ENCODE measurements at places on chromosomes 7 and 10.

DNA sequence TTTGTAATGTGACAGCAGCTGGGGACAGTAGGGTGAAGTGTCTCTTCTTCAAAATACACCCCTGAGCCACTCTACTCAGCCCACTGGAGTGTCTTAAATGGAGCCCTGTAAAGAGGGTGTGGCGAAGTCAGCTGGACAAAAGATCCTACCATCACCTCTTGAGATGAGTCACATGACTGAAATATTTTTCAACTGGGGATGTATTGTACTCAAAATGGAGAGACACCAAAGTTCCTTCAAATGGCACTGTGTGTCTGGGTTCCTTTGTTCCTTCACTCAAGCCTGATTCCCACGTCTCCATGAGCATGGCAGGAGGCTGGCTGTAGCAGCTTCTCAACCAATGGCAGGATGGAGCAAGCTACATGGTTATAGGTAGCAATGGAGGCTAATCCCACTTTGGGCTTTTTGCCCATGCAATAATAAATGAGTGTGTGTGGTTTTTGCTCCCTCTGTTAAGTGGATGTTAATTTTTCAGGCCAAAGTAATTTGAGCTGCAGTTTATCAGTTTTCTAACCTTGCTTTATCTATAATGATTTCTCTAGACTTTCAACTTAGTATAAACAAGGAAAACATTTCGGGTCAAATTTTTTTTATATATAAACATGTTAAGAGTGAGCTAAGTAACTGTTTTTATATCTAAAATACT, 68.2 kb downstream of the CLEC2L start:
- DNase-seq: no peak

- DNase-seq: no peak
Observed at GRCh38 chr10:53071505-53072125, 299.0 kb upstream of the MBL2 start.

GRCh38 chr10:31123946-31124345, 92.3 kb upstream of the ZNF438 start:
- DNase-seq: no peak

DNA sequence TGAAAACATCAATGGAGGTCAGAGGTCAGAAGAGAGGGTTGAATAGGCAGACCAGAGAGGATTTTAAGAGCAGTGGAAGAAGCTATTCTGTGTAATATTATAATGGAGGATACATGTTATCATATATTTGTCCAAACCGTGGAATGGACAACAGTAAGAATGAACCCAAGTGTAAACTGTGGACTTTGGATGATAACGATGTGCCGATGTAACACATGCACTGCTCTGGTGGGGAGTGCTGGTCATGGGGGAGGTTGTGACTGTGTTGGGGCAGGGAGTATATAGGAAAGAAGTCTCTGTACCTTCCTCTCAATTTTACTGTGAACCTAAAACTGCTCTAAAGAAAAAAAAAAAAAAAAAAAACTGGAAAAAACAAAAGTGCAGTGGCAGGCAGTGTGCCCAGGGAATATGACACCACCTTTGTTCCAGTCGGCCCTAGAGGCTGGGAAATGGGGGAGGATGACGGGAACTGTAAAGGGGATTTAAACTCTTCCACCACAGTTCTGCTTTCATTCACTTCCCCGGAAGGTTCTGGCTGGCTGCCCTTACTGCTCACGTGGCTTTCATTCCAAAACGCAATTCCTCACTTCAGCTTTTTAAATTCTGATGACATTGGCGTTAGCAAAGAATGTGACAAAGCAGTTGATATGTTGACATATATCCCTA, 113.7 kb upstream of the ANKRD1 start:
- DNase-seq: no peak

- no peak for DNase-seq
Observed at GRCh38 chr7:126535176-126535575, 717.6 kb downstream of the GRM8 start.

- no peak for DNase-seq
Observed at GRCh38 chr10:120521880-120522279, 64.9 kb downstream of the PLPP4 start.

DNA sequence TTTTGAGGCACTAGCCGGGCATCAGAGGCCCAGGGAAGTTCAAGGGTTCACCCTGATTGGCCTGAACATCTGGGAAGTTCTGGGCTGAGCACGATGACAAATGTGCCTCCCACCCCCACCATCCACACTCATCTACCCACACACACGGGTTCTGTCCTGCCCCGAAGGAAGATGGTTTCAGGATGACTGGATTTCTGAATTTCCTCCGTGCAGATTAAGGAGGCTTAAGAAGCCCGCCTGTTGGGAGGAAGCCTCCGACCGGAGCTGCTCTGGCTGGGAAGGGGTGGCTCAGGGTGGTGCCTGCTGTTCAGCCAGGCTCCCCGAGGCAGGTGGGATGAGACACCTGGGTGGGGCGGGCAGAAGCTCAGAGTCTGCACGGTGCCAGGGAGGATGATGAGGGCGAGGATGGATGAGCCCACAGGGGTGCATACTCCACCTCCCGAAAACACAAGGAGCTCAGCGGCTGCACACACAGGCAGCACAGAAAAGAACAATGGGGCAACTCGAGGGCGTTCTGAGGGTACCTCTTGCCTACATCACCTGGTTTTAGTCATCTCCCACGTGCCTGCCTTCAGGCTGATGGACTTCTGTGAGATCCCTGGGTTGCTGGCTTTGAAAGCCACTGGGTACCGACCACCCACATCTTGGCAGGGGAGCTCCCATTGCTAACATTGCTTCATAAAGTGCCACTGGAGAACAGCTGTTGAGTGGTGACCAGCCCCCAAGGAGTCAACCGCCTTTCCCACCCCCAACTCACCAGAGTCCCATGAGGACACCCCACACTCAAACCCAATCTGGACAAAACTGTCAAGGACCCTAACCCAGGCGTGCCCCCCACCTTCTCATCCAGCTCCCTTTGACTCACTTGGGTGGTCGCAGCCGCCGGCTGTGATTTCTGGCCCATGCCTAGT, 41.2 kb downstream of the CALML3 start:
- DNase-seq: no peak

Data from stimulated activated CD8-positive, alpha-beta memory T cell treated with anti-CD3 and anti-CD28 coated beads, Interleukin-15, amount 100 ng/mL, for 24 hours (primary cell).